ENCODE measurements at places on chromosomes 5 and 9.
A peak's percentile ranks its signal among the peaks of the same experiment; 100 is the strongest.

GRCh38 chr5:66958980-66959641, 237.5 kb downstream of the CD180 start:
- DNase-seq, result no peak

- peak; percentile 94 for DNase-seq
Measured at GRCh38 chr9:37592108-37592951, at the start of gene TOMM5. Gene TOMM5, minus strand, starts transcription at chr9:37592597. Its CDS starts 65 bp downstream, at chr9:37592532.

DNA sequence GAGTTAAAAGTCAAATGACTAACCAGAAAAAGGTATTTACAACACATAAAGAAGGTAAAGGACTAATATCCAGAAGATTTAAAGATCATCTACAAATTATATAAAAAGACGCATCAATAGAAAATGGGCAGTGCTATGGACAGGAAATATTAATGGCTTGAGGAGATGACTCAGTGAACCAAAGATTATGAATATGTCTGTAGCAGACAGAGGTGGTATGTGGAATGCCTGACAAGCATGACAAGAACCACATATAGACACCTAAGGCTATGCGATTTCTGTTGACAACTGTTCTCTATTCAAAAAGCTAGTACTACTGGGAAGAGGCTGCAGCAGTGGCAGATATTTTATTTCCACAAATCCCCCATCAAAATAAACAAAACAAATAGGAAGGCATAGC, 177.0 kb upstream of the SH3GL2 start:
- DNase-seq, result no peak

DNA sequence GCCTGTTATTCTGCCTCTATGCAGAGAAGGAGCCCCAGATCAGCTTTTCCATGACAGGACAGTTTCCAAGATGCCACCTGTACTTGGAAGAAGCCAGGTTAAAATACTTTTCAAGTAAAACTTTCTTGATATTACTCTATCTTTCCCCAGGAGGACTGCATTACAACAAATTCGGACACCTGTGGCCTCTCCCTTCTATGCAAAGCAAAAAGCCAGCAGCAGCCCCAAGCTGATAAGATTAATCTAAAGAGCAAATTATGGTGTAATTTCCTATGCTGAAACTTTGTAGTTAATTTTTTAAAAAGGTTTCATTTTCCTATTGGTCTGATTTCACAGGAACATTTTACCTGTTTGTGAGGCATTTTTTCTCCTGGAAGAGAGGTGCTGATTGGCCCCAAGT, 301 bp upstream of the IL4 start:
- no peak for DNase-seq

GRCh38 chr5:141878186-141878710, at the start of gene PCDH1:
Gene PCDH1, minus strand, starts transcription at chr5:141878410. Its CDS starts 148 bp downstream, at chr5:141878262.
- no peak for DNase-seq

Data from stimulated activated CD4-positive, alpha-beta T cell treated with anti-CD3 and anti-CD28 coated beads, Interleukin-4, amount 100 ng/mL, for 24 hours (primary cell).